ENCODE measurements at places on chromosomes 2 and 18.

GRCh38 chr2:23545396-23545795, 160.4 kb downstream of the KLHL29 start:
- DNase-seq = no peak
- H3K4me3 ChIP-seq = no peak overlapping the region
- no peak overlapping the region for H3K27ac ChIP-seq
- no peaks in the 10 kb centered on the region for H3K4me1 ChIP-seq
- H3K36me3 ChIP-seq = no peaks in the 10 kb centered on the region

GRCh38 chr2:37775908-37776250, 104.4 kb upstream of the CDC42EP3 start:
- H3K36me3 ChIP-seq = no peaks in the 10 kb centered on the region
- H3K27ac ChIP-seq = no peak overlapping the region
- no peaks in the 10 kb centered on the region for H3K27me3 ChIP-seq
- H3K4me3 ChIP-seq = no peak overlapping the region
- no peak for DNase-seq

DNA sequence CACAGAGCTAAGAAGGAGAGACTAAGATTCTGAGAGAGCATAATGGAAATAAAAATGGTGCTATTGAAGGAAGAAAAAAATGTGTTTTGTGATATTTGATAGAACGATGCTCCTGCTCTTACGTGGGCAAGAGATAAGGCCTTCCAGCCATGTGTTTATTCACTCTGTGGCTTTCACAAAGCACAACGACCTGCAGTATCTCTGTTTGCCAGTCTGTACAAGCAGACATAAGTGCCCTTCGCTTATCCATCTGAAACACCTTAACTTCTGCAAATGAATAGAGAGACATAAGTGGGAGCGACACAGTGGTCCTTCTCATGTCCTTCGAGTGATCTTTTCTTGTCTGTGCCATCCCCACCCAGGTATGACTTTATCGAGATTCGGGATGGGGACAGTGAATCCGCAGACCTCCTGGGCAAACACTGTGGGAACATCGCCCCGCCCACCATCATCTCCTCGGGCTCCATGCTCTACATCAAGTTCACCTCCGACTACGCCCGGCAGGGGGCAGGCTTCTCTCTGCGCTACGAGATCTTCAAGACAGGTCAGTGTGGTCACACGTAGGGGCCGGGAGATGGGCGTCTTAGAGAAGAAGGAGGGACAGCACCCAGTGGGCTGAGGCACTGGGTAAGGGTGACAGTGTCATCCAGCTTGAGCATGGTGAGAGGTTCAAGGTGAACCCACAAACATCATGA, 33.7 kb downstream of the NRP2 start:
- no peaks in the 10 kb centered on the region for H3K36me3 ChIP-seq
- H3K4me1 ChIP-seq = no peaks in the 10 kb centered on the region
- no peak overlapping the region for H3K27ac ChIP-seq

DNA sequence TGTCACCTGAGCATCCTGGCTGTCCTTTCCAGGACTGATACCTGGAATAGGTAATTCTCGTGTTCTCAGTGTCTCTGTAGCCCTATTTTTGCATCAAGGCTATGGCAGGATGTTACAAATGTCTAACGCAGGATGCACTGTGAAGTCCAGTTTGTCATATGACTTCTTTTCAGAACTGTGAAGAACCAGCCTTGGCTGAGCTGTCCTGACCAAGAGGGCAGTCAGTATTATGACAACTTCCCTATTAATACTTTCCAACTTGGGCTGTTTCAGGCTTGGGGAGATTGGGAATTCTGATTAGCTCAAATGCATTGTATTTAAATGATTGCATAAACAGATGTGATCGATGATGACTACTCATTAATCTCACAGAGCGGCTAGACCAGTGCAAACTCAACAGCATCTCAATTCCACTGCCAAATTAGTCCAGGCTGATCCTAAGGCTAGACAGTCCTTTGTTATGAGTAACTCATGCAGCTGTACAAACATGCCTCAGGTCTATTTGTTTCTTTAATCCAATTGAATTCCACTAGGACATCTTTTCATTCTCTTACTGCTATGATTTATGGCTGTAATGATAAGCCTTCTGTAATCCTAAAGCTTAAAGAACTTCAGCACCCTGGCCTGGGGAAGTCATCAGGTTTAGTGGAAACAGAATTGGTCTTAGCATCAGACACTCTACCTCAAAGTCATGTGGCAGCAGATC, 331.6 kb downstream of the KCNS3 start:
- no peaks in the 10 kb centered on the region for H3K4me1 ChIP-seq
- no peak overlapping the region for H3K27ac ChIP-seq
- DNase-seq = no peak
- H3K27me3 ChIP-seq = no peaks in the 10 kb centered on the region
- no peaks in the 10 kb centered on the region for H3K36me3 ChIP-seq

GRCh38 chr2:234661175-234661574, 164.3 kb upstream of the ARL4C start:
- no peaks in the 10 kb centered on the region for H3K4me1 ChIP-seq
- no peak for DNase-seq

DNA sequence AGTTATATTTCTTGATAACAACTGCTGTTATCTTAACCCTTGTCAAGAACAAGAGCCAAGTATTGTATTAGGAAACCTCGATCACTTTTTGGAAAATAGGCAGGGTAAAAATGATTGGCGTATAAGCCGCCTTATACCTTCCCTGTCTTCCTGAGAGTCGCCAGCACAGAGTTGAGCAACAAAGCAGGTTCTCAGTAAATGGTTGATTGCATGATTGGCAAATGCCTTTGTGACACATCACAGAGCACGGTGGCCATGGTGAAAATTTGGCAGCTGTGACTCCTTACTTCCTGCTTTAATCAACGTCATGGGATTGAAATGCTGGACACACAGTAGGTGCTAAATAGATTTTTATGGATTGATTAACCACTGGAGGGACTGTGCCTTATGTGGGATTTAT, 3.9 kb upstream of the KLHL29 start:
- no peaks in the 10 kb centered on the region for H3K36me3 ChIP-seq
- peaks cover 14% of the 10 kb centered on the region for H3K4me1 ChIP-seq
- peak overlapping the region; percentile 69 for H3K27ac ChIP-seq
- no peak for DNase-seq
- H3K4me3 ChIP-seq = no peak overlapping the region
- no peaks in the 10 kb centered on the region for H3K27me3 ChIP-seq

DNA sequence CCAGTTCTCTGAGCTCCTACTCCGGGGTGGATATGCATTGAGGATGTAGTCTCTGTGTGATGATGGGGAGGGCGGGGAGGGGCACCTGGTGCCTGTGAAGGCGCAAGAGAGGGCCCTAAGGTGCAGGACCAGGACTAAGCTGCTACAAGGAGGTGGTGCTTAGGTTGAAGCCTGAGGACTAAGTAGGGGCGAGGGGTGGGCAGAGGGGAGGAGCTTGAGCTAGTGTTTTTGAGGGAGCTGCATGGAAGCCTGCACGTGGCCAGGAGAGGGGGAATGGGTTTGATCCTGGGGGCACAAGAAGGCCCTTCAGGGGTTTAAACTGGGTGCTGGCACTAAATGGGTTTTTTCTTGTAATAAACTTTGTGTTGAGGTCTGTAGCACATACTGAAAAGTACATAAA, 105.0 kb downstream of the UGGT1 start:
- peaks cover 21% of the 10 kb centered on the region for H3K36me3 ChIP-seq
- H3K4me1 ChIP-seq = peaks cover 19% of the 10 kb centered on the region
- DNase-seq = no peak
- H3K27me3 ChIP-seq = no peaks in the 10 kb centered on the region

- no peak overlapping the region for H3K4me3 ChIP-seq
- no peaks in the 10 kb centered on the region for H3K4me1 ChIP-seq
- DNase-seq = no peak
- no peak overlapping the region for H3K27ac ChIP-seq
- peaks cover 3% of the 10 kb centered on the region for H3K27me3 ChIP-seq
Observed at GRCh38 chr2:152467677-152468410, 132.9 kb downstream of the FMNL2 start.

- H3K4me3 ChIP-seq = no peak overlapping the region
- H3K27ac ChIP-seq = no peak overlapping the region
- no peaks in the 10 kb centered on the region for H3K4me1 ChIP-seq
- H3K27me3 ChIP-seq = no peaks in the 10 kb centered on the region
Observed at GRCh38 chr2:79711098-79711497, 198.2 kb downstream of the CTNNA2 start.

- H3K4me3 ChIP-seq = no peak overlapping the region
- H3K27me3 ChIP-seq = no peaks in the 10 kb centered on the region
- peak overlapping the region; percentile 49 for H3K27ac ChIP-seq
- peak; percentile 50 for DNase-seq
Observed at GRCh38 chr18:35122586-35123224, 81.5 kb downstream of the MAPRE2 start.

- no peaks in the 10 kb centered on the region for H3K27me3 ChIP-seq
- H3K4me3 ChIP-seq = no peak overlapping the region
- DNase-seq = no peak
- H3K36me3 ChIP-seq = no peaks in the 10 kb centered on the region
Observed at GRCh38 chr2:196187898-196188458, 16.6 kb upstream of the STK17B start.
